Cardiac muscle cell (in vitro differentiated cells and primary cell): ENCODE measurements at places on chromosomes 7 and 10. TPM values are rescaled to one million over a fixed set of nuclear protein-coding genes. Genes with fewer than 3 reads are reported as not detected.

SOSTDC1 gene
- total RNA-seq = 0.85 and 1.7 TPM in 2 replicates

DEPP1 gene
- 34.0 and 39.3 TPM in 2 replicates for total RNA-seq

SEMA3E gene
- total RNA-seq = 0.78 and 0.92 TPM in 2 replicates

SORCS3 gene
- total RNA-seq = 12.2 and 29.1 TPM in 2 replicates

CCL26 gene
- total RNA-seq = not detected in 2 replicates

GRCh38 chr10:4051011-4051640, 266.1 kb upstream of the KLF6 start:
- DNase-seq = peak; percentile 82

- DNase-seq = no peak
Measured at GRCh38 chr7:88490874-88491273, 184.2 kb upstream of the STEAP4 start.

DNA sequence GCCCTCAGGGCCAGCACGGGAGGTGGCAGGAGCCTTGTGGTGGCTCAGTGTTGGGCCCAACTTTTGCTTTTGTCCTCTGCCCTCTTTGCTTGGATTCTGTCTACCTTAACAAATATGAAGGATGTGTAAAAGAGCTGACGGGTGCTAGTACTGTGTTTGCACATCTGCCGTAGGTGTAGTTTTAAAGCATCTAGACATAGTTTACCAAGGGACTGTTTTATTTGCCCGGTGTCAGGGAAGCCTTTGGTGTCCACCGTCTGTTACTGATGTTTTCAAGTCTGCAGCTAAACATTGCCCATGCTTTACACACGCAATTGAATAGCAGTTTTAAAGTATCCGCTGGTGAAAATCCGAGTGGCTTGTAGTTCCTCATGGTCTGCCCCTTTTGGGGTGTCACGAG, 87.8 kb downstream of the DYNC2I1 start:
- DNase-seq = no peak

- no peak for DNase-seq
Measured at GRCh38 chr10:111247781-111248389, 171.1 kb downstream of the ADRA2A start.

GRCh38 chr10:131177431-131178327, 133.8 kb downstream of the TCERG1L start:
- DNase-seq = no peak

- peak; percentile 39 for DNase-seq
Measured at GRCh38 chr10:103476046-103476768, 2.8 kb downstream of the CALHM3 start.

GRCh38 chr10:2772816-2773631, 294.3 kb upstream of the PFKP start:
- DNase-seq = no peak

DNA sequence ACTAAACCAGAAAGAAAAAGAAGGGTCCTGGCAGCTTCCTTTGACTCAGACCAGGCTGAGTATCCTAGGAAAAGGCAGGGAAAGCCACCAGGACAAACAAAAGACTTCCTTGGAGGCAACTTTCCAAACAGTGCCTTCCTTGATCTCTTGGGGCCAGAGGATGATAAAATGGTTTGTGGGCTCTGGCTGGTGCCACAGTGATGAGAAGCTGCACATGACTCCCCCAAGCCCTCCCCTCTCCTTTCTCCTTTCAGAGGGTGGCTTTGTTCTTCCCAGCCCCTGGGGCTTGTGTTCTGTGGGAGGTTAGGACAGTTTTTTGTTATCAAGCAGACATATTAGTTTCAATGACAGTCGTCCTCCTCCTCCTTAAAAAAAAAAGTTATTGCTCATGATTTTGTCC, 183.2 kb downstream of the SEM1 start:
- DNase-seq = no peak

DNA sequence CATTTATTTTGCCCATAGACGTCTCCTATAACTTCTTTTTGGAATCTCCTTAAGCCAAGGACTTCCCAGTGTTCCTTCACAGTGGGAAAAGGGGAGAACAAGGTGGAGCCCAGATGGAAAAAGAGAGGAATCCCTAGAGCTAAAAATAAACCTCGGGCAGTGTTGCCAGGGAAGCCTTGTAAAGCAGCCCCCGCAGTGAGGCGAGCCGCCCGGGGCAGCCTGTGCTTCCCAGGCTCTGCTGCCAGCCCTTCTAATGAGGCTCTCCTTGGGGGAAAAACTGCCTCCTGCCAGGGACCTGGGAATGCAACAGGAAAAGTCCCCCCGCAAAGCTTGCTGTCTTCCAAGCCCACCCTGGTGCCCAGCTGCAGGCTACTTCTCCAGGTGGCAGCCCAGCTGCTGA, 71.7 kb downstream of the SH3PXD2A start:
- DNase-seq = no peak

DNA sequence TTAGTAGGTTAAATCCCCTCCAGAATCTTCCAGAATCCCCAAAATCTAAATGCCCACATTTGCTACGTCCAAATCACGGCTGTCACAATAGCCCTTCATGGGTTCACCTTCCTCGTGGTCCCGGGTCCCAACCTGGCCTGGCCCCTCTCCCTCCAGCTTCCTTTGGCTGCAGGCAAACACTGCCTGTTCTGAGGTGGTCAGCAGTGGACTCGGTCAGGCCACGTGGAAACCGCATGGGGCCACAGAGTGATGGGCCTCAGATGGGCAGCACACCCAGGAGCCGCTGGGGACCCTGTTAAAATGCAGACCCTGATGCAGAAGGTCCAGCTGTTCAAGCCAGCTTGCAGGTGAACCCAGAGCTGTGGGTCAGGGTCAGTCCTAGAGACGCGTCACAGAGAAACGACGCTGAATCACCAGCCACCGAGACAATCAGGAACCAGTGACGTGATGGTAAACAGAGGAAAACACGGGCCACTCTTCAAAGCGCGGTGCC, 588.6 kb downstream of the DNAJB6 start:
- no peak for DNase-seq

- DNase-seq = peak; percentile 8
Measured at GRCh38 chr10:107727767-107728317, 563.3 kb upstream of the SORCS1 start.

GRCh38 chr10:22795546-22795945, 81.2 kb upstream of the PIP4K2A start:
- DNase-seq = no peak

- peak; percentile 56 for DNase-seq
Measured at GRCh38 chr10:125113691-125114371, 46.5 kb downstream of the CTBP2 start.
